ENCODE measurements at places on chromosomes 13 and 19.

DNA sequence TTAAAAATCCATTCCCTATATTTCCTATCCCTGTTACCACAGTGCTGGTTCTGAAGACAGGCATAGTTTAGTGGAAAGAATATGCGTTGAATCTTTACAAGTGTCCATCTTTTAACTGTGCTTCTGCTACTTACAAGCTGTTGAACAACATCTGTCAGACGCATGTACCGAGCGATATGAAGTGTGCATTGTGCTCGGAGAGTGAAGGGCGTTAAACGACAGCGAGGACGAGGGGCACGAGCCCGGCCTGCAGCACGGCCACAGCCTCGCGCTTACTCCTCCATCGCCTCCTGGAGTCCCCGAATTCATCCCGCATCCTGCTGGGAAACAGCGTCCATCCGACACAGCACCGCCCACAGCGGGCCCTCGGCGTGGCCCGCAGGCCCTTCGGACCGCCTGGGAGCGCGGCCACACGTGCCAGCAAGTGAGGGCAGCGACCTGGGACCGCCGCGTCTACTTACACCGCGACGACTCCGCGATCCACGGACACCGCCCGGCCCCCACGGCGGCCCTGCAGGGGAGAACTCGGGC is 514 bp downstream of the PCID2 start:
- DNase-seq: peak; percentile 63

DNA sequence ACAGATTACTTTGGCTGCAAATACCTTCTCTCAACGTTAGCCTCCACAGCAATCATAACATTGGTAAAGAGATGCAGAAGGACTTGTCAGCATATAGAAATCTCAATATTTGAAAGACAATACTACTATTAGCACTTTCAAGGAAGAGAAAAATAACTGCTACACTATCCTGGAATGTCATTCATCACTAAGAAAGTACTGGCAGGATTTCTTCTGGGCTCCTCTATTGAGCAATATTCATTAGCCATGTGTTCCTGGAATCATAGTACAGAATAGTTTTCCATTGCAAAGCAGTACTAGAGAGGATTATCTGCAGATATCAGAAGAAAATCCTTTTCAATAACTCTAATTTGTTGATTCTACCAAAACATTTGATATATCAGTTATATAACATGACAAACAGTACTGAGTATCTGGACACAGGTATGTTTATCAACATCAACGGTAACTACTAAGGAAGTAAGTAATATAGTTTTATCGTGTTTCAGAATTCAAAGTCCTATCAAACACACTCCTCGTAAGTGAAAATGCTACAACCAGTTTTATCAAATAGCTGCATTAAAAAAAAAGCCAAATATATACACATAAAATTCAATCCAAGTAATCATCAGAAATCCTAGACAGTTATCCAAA is 27.3 kb downstream of the INTS6 start:
- peak; percentile 64 for DNase-seq

- DNase-seq: peak; percentile 53
Measured at GRCh38 chr19:5358173-5358800, 17.7 kb upstream of the PTPRS start.

- DNase-seq: no peak
Measured at GRCh38 chr13:22161871-22162270, 491.0 kb downstream of the FGF9 start.

GRCh38 chr13:42106998-42107397 is 58.5 kb downstream of the DGKH start:
- DNase-seq: no peak

GRCh38 chr13:89695343-89696257 is 1651.9 kb upstream of the MIR17HG start:
- peak; percentile 69 for DNase-seq

DNA sequence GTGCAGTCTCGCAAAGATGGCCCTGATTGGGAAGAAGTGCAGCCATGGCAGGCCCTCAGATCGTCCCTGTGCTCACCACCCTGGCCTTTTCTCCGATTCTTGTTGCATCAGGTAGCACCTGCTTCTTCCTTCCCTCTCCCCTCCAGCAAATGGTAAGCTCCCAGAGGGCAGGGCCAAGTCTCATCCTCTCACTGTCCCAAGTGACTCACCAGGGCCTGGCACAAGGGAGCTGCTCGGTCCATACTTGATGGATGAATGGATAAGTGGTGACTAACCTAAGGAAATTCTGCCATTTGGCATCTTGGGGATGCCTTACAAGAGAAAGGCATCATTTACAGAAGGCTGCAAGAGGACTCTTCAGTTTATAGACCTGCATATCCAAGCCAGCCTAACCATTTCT is 84.9 kb downstream of the ZIC5 start:
- no peak for DNase-seq

DNA sequence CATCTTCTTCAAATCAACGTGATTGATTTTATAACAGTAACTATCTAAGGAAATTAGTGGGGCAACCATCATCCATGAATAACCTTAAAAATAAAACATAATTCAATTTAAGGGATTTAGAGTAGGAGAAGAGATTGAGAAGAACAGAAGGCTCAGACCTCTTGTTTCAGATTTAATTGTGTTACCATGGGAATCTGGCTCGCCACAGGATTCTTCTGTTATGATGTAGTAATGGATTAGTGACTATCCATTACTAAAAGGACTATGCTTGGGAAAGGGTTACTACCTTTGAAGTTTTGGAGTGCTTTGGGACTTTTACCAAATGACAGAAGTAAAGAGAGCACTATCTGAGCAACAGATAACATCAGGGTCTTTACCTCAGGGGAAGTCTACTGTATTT is 13.2 kb downstream of the FREM2 start:
- no peak for DNase-seq

DNA sequence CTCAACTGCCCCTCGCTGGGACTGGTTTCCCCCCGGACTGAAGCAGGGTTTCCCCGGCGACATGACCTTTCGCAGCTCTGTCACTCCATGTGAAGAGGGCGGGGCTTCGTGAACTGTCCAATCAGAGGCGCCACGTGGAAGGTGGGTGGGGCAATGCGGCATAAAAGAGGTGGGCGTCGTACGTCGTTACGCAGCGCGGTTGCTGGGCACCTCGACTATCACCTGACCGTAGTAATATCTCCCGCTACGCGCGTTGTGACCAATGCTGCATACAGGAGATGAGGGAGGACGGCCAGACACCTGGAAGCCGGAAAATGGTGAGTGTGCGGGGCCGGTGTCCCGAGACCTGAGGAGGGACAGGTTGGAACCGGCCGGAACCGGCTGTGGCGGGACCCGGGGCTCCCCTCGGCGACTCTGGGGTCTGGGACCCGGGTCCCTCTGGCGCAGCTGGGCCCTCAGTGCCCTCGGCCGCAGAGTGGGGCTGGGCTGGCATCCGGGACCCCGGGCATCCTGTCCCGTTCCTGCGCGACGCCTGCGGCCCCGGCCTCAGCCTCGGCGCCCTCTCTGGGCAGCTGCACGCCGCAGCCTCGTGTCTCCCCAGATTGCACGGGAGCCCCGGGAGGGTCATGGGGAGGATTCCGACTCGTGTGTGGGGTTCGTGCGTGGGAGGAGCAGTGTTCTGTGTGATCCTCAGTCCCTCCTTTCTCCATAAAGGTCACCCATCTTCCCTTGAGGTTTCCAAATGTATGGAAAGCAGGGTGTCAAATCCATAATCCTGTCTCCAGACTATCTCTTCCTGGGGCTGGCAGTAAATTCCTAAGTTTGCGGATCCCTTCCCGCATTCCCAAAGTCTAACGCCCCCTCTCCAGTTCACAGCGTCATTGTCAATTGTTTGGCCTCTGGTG is 32.2 kb downstream of the ZNF136 start:
- DNase-seq: peak; percentile 79

DNA sequence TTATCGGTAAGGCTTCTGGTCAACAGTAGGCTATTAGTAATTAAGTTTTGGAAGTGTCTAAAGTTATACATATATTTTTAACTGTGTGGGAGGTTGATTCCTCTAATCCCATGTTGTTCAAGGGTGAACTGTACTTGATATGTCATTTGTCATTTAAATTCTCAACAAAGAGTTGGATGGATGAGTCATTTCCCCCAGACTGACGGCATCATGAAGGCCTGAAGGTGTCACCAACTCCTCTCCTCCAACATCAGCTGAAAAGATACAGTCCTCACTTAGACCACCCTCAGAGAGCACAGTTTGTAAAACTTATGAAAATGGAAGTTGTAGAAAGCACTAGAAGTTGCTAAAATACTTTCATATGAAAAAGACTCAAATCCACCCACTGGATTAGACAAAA is 48.8 kb downstream of the DCLK1 start:
- DNase-seq: no peak

GRCh38 chr19:35468637-35469036 is 20.6 kb downstream of the FFAR2 start:
- peak; percentile 71 for DNase-seq

DNA sequence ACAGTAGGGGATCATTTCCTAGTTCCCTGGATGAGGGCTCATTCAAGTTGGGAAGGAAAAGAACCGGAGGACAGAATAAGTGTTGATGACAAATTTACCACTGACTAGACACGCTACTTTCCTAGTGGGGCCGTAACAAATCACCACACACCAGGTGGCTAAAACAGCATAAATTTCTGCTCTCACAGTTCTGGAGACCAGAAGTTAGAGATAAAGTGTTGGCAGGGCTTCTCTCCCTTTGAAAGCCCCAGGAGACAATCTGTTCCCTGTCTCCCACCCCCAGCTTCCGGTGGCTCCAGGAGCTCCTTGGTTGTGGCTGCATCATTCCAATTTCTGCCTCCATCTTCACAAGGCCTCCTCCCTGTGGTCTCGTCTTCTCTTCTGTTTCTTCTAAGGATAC is 65.4 kb upstream of the ARGLU1 start:
- no peak for DNase-seq

- DNase-seq: no peak
Measured at GRCh38 chr13:49524740-49525501, 29.2 kb downstream of the PHF11 start.

DNA sequence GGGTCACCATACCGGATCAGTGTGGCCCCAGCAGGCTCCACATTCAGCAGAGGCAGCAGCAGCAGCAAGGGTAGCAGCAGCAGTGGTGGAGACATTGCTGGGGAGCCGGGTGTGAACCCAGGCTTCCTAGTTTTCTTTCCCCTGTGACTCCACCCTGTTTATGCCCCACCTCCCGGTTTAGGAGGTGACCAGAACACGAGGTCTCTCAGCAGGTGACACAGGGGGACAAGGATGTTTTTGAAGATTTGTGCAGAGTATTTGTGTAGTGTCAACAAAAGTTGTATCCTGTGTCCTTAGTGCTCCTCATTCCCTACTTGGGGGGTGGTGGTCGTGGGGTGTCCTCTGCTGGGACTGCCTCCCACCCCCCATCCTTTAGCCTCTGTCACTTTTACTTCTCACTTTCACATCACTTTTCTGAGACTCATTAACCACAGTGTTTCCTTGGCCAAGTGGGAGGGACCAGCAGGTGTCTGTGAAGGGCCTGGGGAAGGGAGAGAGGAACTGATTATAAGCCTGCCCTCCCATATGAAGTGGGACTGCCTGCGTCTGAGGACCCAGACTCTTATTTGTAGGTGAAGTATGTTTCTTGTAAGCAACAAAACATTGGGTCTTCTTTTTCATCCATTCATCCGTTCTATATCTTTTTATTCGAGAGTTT is 15.6 kb upstream of the KCNC3 start:
- DNase-seq: no peak

DNA sequence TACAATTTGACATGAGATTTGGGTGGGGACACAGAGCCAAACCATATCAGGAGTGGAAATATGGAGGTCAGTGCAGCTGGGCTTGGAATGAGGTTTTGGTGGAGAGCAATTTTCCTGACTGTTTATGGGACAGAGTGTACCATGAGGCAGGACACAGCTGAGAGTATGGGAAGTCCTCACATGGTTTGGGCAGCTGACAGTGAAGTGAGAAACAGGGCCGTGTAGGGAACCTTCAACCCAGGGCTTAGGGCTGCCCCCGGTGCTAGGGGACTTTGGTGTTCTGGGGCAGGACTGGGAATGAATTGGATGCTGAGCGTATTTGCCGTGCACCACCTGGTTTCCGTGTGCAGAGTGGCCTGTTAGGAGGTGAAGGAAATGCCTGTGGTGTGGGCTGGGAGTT is 6.1 kb downstream of the ZNF548 start:
- no peak for DNase-seq
